ENCODE measurements at places on chromosomes 12 and 14. TPM values are rescaled to one million over a fixed set of nuclear protein-coding genes. Genes with fewer than 3 reads are reported as not detected.

DNA sequence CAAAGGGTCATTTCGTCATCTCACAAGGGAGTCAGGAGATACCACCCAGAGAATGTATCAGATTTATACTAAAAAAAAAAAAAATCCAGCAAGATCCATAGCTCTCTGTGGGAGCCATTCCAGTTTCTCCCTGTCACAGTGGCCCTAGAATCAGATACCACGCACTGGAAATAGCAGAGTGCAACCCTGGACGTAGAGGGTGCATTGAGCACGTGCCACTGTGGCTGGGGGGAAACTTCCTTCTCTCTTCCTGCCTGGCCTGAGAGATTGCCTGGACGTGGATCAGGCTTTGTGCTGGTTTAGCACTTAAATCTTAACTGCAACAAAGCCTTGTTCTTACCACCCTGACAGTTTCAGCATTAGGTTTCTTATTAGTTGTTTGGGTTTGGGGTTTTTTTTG, 124.3 kb downstream of the FBXL14 start:
- no peaks in the 10 kb centered on the region for H3K27me3 ChIP-seq
- peaks cover 14% of the 10 kb centered on the region for H3K4me1 ChIP-seq
- H3K36me3 ChIP-seq, result no peaks in the 10 kb centered on the region
- no peak overlapping the region for H3K27ac ChIP-seq
- H3K4me3 ChIP-seq, result no peak overlapping the region
- DNase-seq, result no peak

The AQP6 gene
- total RNA-seq, result not detected

- no peaks in the 10 kb centered on the region for H3K27me3 ChIP-seq
- no peak overlapping the region for H3K4me3 ChIP-seq
- H3K27ac ChIP-seq, result no peak overlapping the region
- DNase-seq, result no peak
These were observed 36.9 kb downstream of the BCL11B start for GRCh38 chr14:99234961-99235571.

DNA sequence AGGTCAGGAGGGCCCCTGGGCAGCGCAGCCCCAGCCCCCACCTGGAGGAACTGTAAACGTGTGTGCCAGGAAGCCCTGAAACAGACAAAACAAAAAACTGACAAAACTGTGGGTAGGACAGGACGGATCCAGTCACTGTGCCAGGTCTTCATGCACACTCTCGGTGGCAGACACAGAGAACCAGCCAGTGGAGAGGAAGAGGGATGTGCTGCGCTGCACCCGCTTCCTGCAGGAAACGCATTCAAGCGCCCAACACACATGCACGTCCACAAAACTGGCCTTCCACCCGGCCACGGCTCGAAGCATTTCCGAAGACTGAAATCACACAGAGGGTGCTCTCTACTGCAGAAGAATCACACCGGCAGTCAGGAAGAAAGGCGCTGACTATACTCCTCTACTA, 16.9 kb downstream of the BRF1 start:
- H3K4me3 ChIP-seq, result no peak overlapping the region
- H3K27ac ChIP-seq, result no peak overlapping the region
- no peak for DNase-seq
- no peaks in the 10 kb centered on the region for H3K27me3 ChIP-seq

DNA sequence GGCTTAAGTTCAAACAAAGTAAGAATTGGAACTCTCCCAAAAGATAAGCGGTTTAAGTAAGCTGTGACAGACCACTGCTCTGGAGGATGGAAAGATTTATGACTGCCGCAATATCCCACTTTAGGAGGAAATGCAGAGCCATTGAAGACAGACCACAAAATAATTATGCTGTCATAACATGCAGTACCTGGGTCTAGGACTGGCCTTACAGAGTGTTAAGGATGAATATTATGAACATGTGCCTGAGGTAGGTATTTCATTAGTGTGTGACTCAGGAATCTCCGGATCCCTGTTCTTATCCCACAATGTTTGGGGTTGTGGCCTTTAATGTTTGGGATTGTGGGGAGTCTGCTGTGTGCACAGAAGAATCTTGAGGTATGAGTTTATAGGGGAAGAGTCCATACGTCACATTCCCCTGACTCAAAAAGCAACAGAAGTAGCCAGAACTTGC, 114.9 kb downstream of the SAMD4A start:
- no peak for DNase-seq
- H3K27ac ChIP-seq, result no peak overlapping the region
- peaks cover 3% of the 10 kb centered on the region for H3K4me1 ChIP-seq
- no peak overlapping the region for H3K4me3 ChIP-seq
- H3K27me3 ChIP-seq, result no peaks in the 10 kb centered on the region

- H3K4me3 ChIP-seq, result no peak overlapping the region
- H3K4me1 ChIP-seq, result no peaks in the 10 kb centered on the region
- no peaks in the 10 kb centered on the region for H3K36me3 ChIP-seq
- no peak overlapping the region for H3K27ac ChIP-seq
These were observed 328.3 kb downstream of the APAF1 start for GRCh38 chr12:98973395-98973794.
